ENCODE measurements at places on chromosomes 11 and 22. TPM values are rescaled to one million over a fixed set of nuclear protein-coding genes. Genes with fewer than 3 reads are reported as not detected.

IGSF22 gene
- total RNA-seq, result not detected

OR51B2 gene
- not detected for total RNA-seq

SCO2 gene
- 1.8 TPM for total RNA-seq

- DNase-seq, result no peak
Measured at GRCh38 chr11:64364911-64365310, 5.9 kb downstream of the RPS6KA4 start.

DNA sequence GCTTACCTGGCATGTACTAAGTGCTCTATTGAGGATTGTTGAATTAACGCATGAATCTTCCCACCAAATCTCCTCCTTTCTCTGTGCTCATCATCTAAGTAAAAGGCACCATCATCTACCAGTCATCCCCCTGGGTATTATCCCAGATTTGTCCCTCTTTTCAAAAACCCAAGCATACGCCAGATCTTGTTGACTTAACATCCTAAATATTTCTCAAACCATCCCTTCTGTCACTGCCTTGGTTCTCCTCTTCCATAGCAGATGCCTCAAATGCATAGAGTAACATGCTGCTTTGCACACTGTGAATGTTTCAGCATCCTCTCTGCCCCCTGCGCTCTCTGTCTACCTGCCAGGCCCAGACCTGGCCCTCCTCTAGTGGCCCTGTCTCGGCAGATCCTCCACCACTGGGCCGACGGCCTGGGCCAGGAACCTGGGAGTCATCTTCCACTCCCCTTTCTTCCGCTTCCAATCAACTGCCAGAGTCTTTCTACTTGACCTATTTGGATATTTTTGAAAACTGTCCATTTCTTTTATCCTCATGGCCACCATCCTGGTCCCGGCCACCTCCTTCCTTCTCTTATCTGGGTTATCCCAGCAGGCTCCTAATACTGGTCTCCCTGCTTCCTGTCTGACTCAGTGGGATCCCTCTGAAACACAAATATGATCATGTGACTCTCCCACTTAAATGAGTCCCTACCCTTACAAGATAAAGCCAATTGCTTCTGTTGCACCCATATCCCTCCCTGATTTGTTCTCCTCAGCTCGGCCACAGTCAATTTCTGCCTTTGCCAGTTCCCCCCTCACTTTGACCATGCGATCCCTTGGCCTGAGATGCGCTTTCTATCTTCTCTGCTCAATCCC, 3.4 kb upstream of the TAB1 start:
- no peak for DNase-seq

DNA sequence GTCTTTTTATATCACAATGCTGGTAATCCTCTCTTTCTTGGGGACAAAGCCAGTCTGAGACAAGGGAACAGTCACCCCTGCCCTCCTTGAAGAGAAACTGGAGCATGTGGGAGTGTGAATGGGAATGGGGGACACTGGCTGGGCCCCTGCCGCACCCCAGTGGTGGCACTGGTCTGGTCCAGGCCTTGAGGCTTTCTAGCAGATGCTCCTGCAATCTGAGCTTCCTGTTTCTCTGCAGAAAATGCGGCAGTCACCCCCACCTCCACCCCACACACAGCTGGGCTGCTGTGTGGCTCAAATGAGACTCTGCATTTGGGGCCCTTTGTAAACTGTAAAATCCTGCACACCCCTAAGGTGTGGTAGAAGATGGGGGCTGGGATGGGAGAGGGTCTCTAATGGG, 6.6 kb upstream of the MARK2 start:
- DNase-seq, result no peak
